ENCODE measurements at places on chromosomes 7 and 10. TPM values are rescaled to one million over a fixed set of nuclear protein-coding genes. Genes with fewer than 3 reads are reported as not detected.

- no peak overlapping the region for H3K4me3 ChIP-seq
- H3K4me1 ChIP-seq, result peaks cover 42% of the 10 kb centered on the region
- no peaks in the 10 kb centered on the region for H3K27me3 ChIP-seq
- no peak overlapping the region for H3K27ac ChIP-seq
- no peak for DNase-seq
These were observed 31.3 kb upstream of the DAGLB start for GRCh38 chr7:6479067-6479466.

DNA sequence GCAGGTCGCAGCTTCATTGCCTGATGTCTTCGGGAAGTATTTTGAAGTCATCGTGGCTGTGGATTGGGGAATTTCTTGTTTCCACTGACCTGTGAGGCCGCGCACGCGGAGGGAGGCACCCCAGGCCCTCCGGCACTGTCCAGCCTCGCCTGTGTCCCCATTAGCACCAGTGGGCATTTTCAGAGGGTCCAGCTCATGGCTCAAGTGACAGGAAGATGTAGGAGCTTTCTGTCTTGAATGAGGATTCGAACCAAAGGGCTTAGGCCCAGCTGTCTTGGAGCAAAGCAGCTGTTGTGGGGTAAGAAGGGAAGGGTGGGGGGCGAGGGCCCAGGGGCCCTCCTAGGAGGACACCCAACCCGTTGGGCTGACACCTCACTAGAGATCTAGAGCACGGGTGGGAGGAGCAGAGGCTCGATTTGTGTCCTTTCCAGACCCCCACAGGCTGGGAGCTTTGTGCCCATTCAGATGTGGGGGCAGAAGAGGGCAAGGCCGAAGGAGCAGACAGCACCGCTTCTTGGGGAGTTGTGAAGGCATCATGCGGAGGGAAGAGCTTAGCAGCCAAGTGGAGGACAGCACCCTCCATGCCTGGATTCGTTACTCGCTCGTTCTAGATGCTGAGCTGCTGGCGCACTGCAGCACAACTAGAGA is 914 bp downstream of the ZNF37A start:
- DNase-seq, result no peak
- peaks cover 13% of the 10 kb centered on the region for H3K4me1 ChIP-seq
- H3K36me3 ChIP-seq, result peaks cover 46% of the 10 kb centered on the region
- peak overlapping the region; percentile 90 for H3K27ac ChIP-seq
- peak overlapping the region; percentile 92 for H3K4me3 ChIP-seq

GRCh38 chr7:152035817-152036216 is 10.3 kb downstream of the GALNT11 start:
- no peak overlapping the region for H3K27ac ChIP-seq
- no peaks in the 10 kb centered on the region for H3K27me3 ChIP-seq
- peaks cover 33% of the 10 kb centered on the region for H3K36me3 ChIP-seq
- H3K4me1 ChIP-seq, result no peaks in the 10 kb centered on the region

DNA sequence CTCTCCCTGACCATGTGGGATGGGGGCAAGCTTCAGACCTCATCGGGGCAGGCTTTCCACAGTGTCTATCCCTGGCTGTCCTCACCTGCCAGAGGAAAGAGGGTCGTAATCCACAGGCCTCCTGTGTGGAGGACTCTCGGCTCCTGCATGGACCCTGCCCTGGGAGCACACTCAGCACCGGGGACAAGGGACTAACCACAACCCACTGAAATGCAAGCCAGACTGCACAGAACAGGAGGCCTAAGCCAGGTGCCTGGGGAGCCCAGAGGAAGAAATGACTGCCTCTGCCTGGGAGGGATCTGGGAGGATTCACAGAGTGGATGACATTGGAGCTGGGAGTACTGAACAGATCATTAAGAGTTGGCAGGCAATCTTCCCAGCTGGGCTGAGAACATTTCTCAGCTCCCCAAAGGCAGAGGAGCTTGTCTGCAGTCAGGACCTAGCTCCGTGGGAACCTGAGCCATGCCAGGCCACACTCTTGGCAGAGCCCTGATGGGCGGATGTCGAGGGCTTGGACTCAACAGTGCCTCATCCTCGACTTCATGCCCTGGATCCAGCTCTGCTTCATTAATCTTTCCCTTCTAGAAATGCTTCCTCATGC is 213.4 kb downstream of the USP6NL start:
- no peak for DNase-seq
- H3K4me1 ChIP-seq, result no peaks in the 10 kb centered on the region
- H3K4me3 ChIP-seq, result no peak overlapping the region
- H3K27ac ChIP-seq, result no peak overlapping the region
- peaks cover 9% of the 10 kb centered on the region for H3K27me3 ChIP-seq
- H3K36me3 ChIP-seq, result no peaks in the 10 kb centered on the region

GRCh38 chr7:139646566-139646965 is 123.1 kb downstream of the CLEC2L start:
- no peak overlapping the region for H3K27ac ChIP-seq
- peaks cover 40% of the 10 kb centered on the region for H3K4me1 ChIP-seq
- H3K27me3 ChIP-seq, result no peaks in the 10 kb centered on the region
- DNase-seq, result no peak
- H3K36me3 ChIP-seq, result peaks cover 3% of the 10 kb centered on the region
- no peak overlapping the region for H3K4me3 ChIP-seq

- H3K27me3 ChIP-seq, result no peaks in the 10 kb centered on the region
- H3K27ac ChIP-seq, result no peak overlapping the region
- H3K4me3 ChIP-seq, result no peak overlapping the region
- no peak for DNase-seq
These were observed 9.8 kb downstream of the DNAJB12 start for GRCh38 chr10:72344932-72345331.

DNA sequence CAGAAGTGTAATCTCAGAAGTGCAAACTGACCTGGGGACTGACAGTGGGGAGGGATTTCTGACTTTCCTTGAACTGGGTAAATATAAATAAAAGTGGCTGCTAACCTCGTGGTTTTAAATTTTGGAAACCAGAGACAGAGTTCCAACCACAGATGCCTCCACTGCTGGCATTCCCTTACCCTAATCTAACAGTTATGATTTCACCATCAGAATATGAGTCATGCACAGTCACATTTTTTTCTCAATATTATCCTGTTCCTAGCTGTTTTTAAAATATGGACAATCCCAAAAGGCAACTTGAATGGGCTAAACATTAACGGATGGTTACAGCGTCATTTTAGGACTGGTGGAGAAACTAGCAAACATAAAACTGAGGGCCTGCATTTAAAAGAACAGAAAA is 264.3 kb upstream of the INHBA start:
- no peak overlapping the region for H3K27ac ChIP-seq
- H3K36me3 ChIP-seq, result peaks cover 46% of the 10 kb centered on the region
- no peak overlapping the region for H3K4me3 ChIP-seq
- DNase-seq, result no peak

DNA sequence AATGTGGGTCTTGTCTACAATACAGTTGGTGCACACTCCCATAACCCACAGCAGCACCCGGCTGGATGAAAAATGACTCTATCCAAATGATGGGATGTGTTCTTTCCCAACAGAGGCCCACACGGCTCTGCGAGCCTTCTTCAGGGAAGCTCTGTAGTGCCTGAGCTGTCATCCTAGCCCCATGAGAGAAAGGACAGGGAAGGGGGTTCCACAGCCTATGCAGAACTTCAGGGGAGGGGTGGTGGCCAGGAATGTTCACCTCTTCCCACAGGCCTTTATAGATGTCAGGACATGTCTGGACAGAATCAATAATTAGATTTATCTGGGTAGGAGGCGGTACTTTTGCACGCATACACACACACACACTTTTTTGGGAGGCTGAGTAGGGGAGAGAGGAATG is 109.0 kb downstream of the JCAD start:
- H3K36me3 ChIP-seq, result peaks cover 4% of the 10 kb centered on the region
- peaks cover 34% of the 10 kb centered on the region for H3K4me1 ChIP-seq
- H3K27ac ChIP-seq, result peak overlapping the region; percentile 6
- H3K4me3 ChIP-seq, result no peak overlapping the region
- no peak for DNase-seq

GRCh38 chr10:57743711-57744110 is 524.0 kb downstream of the IPMK start:
- no peaks in the 10 kb centered on the region for H3K36me3 ChIP-seq
- DNase-seq, result no peak
- no peaks in the 10 kb centered on the region for H3K27me3 ChIP-seq
- H3K4me3 ChIP-seq, result no peak overlapping the region
- H3K27ac ChIP-seq, result no peak overlapping the region
- H3K4me1 ChIP-seq, result no peaks in the 10 kb centered on the region

DNA sequence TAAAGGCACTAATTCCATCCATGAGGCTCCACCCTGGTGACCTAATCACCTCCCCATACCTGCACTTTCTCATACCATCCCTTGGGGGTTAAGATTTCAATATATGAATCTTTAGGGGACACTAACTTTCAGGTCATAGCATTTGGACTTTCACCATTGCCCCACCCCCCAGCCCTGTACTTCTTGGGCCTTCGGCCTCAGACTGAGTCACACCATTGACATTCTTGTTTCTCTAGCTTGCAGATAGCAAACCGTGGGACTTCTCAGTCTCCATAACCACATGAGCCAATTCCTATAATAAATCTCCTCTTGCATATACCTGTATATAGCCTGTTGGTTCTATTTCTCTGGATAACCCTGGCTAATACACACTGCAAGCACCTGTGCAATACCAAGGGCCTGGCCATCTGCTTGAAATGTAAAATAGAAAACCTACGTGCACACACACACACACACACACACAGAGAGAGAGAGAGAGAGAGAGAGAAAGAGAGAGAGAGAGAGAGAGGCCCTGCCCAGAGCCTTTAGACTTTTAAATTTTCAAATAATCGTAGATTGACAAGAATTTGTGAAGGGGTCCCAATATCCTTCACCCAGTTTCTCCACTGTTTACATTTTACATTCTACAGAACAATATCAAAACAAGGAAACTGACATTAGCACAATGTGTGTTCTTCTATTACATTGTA is 25.3 kb downstream of the ANXA8 start:
- no peak for DNase-seq
- H3K36me3 ChIP-seq, result no peaks in the 10 kb centered on the region
- H3K4me3 ChIP-seq, result no peak overlapping the region

DNA sequence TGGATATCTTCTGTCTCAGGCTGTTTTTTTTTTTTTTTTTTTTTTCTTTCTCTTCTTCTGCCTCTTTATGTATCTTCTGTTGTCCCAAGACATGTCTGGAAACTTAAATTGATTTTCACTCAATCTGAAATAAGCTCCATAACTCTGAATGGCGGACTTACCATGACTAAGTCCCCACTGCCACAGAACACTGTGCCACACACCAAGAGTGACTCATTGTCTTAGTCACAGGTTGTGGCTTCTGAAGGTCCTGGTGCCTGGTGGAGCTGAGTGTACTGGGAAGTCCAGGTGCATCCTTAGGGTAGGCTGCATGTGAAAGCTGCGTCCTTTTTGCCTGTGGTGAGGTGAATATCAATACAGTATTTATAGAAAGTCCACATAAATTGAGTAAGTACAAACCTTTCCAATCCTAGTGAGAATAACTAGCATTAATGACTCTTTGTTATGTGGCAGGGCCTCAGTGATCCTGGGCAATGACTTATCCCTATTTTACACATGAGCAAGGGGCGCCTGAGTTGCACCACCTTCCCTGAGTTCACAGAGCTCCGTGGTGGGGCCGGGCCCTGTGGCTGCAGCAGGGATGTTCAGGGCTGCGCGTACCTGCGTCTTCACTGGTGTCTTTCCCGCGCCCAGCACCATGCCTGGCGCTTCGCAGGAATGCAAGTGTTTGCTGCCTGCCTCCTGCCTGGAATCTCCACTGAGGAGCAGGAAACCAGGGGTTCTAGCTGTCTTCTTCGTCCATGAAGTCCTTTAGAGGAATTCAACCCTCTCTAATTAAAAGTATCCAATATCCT is 4.3 kb downstream of the PFKP start:
- peak overlapping the region; percentile 36 for H3K27ac ChIP-seq
- H3K4me1 ChIP-seq, result peaks cover 22% of the 10 kb centered on the region
- H3K36me3 ChIP-seq, result peaks cover 5% of the 10 kb centered on the region
- no peak for DNase-seq
- peak overlapping the region; percentile 63 for H3K4me3 ChIP-seq

DNA sequence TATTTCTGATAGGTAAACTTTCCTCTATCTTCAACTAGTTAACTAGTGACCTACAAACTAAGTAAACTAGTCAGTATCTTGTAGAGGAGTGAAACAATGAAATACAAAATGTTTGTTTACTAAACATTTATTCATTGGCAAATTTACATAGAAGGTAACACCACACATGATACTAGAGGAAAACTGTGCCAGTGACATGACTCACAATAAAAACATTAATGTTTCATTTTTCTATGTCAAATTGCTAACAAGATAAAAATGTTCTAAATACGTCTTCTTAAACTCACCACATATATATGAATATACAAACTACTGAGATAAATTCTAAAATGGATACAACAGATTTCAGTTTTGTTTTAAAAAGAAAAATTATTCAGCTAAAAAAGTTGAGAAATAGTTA is 471.3 kb downstream of the PARD3 start:
- no peak overlapping the region for H3K4me3 ChIP-seq
- no peaks in the 10 kb centered on the region for H3K27me3 ChIP-seq
- no peak overlapping the region for H3K27ac ChIP-seq
- no peak for DNase-seq

DNA sequence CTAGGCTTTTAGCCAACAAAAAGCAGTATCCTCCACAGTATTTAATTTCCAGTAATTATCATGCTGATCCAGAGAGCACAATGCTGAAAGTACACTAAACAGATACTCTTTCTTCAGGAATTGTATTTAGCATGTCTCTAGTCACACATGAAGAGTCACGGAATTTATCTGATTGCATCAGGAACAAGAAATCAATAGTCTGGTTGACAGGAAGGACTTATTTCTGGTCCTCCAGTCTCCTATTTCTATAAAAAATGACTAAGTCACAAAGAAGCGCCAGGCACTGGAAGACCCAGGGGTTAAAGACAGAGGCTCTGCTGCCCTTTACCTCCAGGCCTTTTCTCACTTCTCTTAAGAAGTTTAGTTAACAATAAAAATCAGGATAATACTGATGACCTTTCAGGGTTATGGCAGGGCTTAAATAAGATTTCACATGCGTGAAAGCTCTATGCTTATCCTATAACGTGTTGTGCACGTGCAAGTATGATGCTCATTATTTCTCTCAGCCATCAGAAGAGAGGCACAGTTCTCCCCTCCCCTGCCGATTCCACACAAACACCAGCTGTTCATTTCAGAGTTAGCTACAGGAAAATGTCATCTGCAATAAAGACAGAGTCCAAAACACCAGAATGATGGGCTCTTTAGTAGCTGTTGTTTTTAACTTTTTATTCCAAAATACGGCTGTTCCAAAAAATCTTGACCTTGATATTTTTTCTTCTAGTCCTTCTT is 36.9 kb downstream of the SLC26A4 start:
- H3K36me3 ChIP-seq, result no peaks in the 10 kb centered on the region

DNA sequence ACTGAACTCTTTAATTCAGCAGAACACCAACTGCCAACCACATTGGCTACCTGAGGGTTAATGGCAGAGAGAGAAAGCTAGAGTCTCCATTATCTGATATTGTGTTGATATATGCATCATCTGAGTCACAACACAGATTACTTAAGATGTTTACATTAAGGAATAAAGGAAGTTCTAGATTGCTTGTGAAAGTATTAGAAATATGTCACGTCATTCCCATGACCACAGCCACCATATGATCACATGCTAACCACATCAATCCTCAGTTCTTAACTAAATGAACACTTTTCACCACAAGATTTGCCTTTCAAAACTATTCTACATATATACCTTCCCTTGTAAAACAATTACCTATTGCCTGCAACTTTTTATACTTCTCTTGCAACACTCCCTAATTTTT is 337.9 kb downstream of the FGFR2 start:
- no peak overlapping the region for H3K27ac ChIP-seq
- no peaks in the 10 kb centered on the region for H3K27me3 ChIP-seq
- no peak overlapping the region for H3K4me3 ChIP-seq

BBS9 gene
- 19.7 TPM for total RNA-seq

SERPINE1 gene
- total RNA-seq, result 1.5 TPM

IDI2 gene
- not detected for total RNA-seq

CCL24 gene
- total RNA-seq, result not detected

GDI2 gene
- total RNA-seq, result 245 TPM

OR2F2 gene
- total RNA-seq, result not detected

ASB10 gene
- total RNA-seq, result not detected

Data from type B pancreatic cell (in vitro differentiated cells).